ENCODE measurements at places on chromosomes 7 and 10. TPM values are rescaled to one million over a fixed set of nuclear protein-coding genes. Genes with fewer than 3 reads are reported as not detected.

Gene AKR1D1
- not detected for total RNA-seq

Gene CTAGE8
- total RNA-seq = 0.43 TPM

Gene AASS
- total RNA-seq = 63.0 TPM

Gene CTAGE4
- total RNA-seq = 0.43 TPM

Gene CALN1
- total RNA-seq = not detected

Gene ANLN
- total RNA-seq = 119 TPM

Gene CCNY
- total RNA-seq = 35.0 TPM

Gene NPY
- total RNA-seq = not detected

Gene MYL10
- not detected for total RNA-seq

Gene RP9
- 8.2 TPM for total RNA-seq

Gene OPALIN
- total RNA-seq = not detected

Gene TMEM196
- not detected for total RNA-seq

Gene GPER1
- total RNA-seq = 2.6 TPM

Gene PNLIPRP2
- not detected for total RNA-seq

All from fibroblast of villous mesenchyme (primary cell).